ENCODE measurements at places on chromosomes 13 and 19.

DNA sequence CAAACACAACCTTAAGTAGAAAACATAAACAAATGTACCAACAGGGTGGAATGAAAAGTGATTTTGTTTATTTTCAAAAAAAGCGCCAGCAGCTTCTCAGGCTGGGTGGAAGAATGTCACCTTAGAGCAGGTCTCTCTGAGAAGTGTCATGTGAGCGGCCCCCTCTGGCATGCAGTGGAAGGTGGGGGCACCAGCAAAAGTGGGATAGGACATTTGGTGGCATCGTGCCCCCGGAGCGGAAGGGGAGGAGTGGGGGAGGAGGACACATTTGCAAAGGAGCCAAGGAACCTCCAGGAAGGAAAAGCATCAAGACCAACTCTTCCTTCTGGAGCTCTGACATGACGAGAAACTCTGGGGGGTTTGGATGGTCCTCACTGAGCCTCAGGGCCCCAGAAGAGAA, 635.3 kb downstream of the UQCRFS1 start:
- DNase-seq = no peak

- no peak for DNase-seq
Measured at GRCh38 chr19:55633861-55634260, 6.9 kb upstream of the ZNF580 start.

DNA sequence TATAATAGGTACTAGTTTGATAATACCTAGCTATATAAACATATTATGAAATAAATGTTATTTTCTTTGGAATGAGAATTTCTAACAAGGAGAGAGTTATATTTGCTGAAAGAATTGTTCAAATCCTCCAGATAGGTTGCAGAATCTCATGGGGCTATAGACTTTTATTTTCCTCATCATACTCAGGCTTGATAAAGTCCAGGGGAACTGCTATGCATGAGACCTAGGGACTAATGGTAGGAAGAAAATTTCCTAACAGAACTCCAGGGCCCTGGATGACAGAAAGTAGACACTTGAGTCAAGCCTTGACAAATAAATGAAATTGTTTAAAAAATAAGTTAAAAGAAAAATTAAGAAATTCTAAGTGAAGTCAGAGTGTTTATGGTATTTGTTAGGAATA, 138.5 kb upstream of the DACH1 start:
- no peak for DNase-seq

DNA sequence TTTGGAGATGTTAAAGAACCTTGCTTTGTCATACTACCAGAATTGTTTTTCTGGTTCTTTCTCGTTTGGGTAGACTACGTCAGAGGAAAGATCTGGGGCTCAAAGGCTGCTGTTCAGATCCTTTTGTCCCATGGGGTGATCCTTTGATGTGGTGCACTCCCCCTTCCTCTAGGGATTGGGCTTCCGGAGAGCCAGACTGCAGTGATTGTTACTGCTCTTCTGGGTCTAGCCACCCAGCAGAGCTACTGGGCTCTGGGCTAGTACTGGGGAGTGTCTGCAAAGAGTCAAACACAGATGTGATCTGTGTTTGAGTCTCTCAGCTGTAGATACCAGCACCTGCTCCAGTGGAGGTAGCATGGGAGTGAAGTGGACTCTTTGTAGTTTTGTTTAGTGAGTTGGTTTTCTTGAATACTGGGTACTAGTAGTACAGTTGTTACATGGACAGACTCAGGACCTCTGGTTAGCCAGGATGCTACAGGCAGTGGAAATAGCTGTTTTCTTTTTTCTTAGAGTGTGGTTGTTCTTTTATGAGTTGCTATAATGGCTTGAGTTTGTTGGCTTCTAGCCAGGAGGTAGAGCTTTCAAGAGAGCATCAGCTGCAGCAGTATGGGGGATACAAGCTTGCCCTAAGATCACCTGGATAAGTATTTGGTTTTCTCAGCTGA, 34.4 kb downstream of the DNAJC15 start:
- no peak for DNase-seq

DNA sequence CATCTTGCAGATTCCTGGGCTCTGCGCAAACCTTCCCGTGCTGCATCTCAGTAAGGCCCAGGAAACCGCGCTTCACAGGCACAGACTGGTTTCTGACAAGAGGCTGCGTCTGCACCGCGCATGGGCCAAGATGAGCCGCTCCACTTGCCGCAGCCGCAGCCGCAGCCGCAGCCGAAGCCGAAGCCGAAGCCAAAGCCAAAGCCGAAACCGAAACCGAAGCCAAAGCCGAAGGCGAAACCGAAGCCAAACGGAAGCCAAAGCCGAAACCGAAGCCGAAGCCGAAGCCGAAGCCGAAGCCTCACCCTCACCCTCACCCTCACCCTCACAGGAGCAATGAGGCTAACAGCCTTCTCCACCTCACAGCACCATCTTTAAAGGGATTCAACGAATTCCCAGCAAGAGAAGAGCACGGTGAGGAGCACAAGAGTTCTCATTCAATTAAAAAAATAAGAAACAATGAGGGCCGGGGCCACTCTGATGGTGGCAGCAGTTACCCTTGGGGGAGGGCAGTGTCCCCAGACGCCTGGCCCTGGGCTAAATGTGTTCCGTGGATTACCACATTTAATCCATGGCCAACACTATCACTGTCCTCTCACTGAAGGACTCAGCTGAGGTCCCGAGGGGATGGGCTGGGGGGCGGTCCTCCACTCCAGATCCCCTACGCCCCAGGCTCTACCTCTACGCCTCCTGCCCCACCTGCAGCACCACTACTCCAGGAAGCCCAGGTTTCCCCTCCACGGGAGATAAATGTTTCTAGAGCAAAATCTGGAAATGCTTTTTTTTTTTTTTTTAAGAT, 29.1 kb downstream of the ZNF787 start:
- no peak for DNase-seq

DNA sequence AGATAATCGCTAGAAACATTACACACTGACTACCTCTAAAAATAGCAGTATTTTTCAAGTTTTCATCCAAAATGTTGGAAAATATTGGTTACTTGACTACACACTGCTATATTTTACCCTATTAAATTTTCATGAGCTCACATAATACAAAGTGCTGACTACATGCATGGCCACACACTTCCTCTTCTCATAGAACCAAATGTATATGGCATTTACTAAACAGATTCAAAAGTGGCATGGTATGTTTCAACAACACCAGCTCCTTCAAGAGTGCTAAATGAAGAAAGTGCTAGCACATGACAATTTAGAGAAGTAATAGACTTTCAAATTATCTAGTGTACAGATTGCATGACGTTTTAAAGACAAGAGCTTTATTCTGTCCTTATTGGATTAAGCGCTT, 780.4 kb upstream of the SLITRK6 start:
- DNase-seq = no peak

- DNase-seq = no peak
Measured at GRCh38 chr19:58474997-58475713, 997 bp upstream of the ZNF446 start.

GRCh38 chr13:20057963-20058362, 99.4 kb downstream of the ZMYM2 start:
- no peak for DNase-seq

All from SK-N-DZ (cell line).